ENCODE measurements at places on chromosomes 4 and X.

DNA sequence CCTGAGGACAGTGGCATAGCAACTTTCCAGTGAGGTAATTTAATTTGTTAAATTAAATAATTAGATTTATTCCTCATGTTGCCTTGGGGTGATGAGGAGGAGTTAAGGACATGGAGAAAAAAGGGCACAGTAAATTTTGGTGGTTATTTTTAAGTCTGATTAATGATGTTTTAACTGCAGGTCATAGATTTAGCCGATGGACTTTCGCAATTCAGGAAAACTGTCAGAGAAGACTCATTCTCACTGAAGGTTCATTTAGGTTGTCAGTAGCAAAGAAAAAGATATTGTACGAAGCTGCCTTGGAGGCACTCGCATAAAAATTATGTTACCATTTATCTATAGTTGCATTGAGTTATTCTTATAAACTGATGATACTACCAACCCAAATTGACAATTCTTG lies 164.2 kb upstream of the PITX2 start:
- DNase-seq, result no peak

- DNase-seq, result no peak
These were observed 3.7 kb downstream of the MMRN1 start for GRCh38 chr4:89898304-89898716.

DNA sequence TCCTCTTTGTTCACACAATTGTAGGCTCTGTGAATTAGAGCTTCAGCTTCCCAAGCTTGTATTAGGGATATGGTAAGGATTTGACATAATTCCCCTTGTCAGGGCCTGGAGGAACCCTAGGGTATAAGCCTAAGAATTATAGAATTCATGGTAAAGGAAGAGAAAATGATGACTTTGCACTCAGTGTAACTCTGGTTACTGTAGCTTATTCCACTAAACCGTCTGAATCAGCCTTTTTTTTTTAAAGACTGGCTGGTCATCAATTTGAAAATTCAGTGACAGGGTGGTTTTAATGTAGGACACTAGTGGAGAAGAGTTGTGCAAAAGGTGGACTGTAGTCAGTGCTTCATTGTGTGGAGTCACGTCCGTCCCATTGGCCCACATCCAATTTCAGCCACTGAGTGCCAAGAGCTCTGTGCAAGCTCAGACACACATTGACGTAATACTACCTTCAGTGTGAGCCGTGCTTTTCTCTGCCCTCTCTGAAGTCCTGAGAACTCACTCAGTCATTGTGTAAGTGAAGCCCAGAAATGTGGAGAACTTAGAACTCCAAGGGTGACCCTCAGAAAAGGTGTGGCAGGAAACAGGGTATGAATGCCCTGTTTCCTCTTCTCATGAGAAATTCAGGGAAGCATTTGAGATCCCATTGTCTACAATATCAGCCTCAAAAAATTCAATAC lies 449.8 kb downstream of the C4orf33 start:
- DNase-seq, result peak; percentile 95

DNA sequence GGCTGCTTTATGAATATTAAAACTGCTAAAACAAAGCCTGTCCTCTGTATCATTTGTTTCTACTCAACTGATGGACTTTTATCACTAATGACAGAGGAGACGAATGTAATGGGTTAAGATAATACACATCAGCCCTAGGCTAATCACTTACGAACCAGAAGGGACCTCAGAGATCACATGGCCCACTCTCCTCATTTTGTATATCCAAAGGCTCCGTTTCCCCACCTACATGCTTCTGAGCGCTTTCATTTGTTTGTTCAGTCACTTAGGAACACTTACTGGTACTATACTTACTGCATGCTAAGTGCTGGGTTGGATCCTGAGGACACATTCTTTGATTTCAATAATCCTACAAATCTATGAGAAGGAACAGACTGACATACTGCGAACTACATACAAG lies 169.3 kb downstream of the CEP135 start:
- no peak for DNase-seq

DNA sequence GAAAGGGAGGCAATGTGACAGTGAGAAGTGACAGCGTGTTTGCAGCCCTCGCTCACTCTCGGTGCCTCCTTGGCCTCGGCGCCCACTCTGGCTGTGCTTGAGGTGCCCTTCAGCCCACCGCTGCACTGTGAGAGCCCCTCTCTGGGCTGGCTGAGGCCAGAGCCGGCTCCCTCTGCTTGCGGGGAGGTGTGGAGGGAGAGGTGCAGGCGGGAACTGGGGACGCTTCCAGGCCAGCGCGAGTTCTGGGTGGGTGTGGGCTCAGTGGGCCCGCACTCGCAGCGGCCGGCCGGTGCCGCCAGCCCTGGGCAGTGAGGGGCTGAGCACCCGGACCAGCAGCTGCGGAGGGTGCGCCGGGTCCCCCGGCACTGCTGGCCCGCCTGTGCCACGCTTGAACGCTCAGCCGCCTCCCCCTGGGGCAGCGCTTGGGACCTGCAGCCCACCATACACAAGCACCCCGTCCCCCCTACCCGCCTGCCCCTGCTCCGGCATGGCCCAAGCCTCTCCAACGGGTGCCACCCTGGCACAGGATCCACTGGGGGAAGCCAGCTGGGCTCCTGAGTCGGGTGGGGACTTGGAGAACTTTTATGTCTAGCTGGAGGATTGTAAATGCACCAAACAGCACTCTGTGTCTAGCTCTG lies 1142.8 kb upstream of the INTU start:
- no peak for DNase-seq

DNA sequence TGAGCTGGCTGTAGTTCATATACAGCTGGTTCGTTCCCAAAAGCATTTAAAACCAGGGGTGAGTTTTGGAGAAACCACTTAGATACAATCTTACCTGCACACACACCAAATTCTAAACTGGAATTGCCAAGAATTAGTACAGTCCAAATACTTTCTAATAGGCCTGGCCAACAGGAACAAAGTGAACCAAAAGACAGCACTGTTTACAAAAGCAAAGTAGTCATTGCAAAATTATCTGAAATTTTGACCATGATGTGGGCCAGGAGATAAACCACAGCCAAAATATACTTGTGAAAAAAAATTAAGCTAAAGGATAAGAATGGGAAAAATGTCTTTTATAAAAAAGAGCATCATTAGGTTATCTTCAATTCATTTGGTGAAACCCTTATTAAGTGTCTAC lies 37.9 kb upstream of the NAP1L5 start:
- no peak for DNase-seq

DNA sequence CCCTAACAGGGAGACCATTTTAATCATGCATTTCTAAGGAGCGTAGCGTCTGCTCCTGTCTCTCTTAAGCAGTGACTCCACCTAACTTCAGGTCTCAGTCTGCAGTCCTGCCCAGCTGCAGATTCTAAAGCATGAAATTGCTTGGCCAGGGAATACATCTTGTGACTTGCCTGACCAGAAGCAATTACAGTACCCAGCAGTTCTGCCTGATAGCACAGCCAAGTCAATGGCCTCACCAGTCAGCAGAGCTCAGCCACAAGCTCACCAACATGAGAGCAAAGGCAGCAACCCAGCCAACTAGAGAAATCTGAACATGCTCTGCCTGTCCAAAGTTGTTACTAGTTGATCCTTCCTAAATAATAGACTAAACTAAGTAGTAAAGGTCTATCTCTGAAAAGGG lies 2011.9 kb upstream of the PCDH10 start:
- no peak for DNase-seq

DNA sequence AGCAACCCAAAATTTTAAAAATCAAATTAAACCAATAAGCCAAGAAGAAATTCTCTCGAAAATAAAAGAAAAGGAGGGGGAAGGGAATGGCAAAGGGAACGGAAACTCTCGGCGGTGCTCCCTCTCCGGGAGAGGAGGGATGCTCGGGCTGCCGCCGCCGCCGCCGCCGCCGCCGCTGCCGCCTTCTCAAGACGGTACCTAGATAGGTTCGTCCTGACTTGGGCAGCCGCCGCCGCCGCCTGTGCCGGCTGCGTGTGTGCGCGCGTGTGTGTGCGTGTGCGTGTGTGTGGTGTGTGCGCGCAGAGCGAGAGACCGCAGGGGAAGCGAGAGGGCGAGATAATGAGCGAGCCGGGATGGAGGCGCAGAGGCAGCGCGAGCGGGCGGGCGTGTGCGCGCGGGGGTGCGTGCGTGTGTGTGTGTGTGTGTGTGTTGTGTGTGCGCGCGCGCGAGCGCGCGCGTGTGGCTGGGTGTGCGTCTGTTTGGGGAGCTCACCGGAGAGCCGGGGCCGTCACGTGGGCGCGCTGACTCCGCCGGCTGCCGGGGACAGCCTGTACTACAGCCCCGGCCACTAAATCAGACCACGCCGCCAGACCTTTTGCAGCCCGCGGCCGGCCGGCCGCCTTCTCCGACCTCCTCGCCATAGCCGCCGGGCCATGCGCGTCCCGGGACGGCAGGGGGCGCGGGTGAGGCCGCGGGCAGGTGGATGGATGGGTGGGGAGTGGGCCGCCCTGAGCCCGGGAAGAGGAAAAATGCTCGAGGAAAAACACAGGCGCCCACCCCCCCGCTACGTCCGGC lies 111.6 kb downstream of the DHX15 start:
- peak; percentile 65 for DNase-seq

DNA sequence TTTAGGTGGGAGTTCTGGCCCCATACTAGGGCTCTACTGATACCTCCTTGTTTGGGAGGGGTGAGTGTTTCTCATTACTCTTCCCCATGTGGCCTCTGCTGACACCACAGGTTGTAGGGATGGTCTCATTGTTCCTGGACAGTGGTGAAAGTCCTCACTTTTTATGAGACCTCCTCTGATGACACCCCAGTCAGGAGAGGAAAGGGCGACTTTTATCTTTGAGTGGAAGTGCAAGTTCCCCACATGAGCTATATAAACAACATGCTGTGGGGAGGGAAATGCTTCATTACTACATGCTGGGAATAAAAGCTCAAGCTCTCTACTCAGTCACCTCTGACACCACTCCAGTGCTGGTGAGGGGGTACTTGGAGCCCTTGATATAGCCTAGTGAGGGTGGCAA lies 29.5 kb upstream of the MAGEA6 start:
- DNase-seq, result no peak

DNA sequence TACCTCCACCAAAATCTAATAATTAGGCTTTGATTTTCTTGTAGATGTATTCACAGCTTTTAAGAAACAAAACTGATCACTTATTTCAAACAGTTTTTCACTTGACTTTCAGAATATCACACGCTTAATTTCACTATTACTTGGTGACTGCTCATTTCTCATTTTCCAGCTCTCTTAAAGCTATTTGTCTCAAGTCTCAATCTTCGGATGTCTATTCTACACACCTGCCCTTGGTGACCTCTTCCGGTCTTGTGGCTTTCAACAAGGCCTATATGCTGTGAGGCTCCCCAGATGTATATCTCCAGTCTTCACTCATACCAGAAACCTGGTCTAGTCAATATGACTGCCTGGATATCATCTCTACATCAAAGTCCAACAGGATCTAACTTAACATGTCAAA lies 34.9 kb upstream of the ANXA10 start:
- no peak for DNase-seq

GRCh38 chrX:54178100-54178940 lies 4.7 kb downstream of the FAM120C start:
- peak; percentile 69 for DNase-seq

GRCh38 chr4:31803526-31804195 lies 1083.5 kb downstream of the PCDH7 start:
- no peak for DNase-seq

DNA sequence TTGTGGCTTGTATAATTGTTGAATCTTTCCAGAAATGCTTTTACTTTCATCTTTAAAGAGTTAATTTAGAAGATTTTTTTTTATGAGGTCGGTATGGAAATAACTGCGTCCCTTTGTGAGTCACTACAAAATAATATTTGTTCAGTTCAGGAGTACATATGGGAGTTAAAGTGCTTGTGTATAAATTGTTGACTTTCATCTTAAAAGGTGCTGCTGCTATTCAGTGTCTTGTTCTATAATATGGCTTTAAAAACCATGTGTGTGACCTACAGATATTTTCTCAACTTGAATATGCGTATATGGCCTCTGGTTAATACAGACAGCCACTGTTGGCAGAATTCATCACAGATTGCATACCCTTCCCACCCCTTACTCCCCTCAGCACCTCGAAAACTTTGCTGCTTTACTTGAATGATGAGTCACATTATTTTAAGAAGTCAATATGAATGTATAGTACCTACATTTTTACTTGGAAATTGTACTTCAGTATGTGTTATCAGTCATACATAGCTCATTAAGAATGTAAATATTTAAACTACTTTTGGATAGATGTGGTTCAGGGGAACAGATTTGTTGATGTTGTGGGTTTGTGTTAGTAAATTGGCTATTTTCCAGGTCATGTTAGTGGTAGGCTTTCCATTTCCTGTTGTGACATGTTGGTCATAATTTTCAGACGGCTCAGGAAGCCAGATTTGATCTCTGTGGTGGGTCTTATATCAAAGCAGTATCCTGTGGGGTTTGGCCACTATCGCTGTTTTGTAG lies 1.5 kb downstream of the CLCN3 start:
- no peak for DNase-seq

DNA sequence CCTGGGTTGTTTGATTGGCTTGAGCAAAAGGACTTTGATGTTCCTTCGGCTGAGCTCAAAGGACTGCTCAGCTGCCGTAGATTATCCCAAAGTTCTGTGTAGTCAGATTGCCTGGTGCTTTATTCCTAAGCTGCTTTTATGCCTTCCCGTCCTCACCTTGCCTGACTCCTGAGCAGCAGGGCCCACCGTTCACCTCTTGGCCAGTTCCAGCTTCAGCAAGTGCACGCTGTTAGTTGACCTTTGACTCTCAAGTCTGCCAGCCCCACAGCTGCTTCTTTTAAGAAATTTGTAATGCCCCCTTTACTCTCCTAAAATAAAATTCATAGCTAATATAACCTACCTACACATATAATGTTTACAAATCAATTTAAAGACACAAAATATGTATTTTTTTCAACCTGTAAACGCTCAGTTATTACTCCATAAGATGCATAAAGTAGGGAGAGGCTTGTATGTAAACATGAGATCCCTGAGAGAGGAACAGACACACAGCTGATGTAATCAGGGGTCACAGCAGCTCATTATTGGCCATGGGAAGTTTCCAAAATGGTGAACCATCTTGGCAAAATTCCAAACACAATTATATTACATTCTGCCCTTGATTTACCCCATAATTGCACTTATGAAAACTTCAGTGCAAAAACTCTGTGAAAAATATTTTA lies 28.6 kb downstream of the UCHL1 start:
- peak; percentile 47 for DNase-seq

DNA sequence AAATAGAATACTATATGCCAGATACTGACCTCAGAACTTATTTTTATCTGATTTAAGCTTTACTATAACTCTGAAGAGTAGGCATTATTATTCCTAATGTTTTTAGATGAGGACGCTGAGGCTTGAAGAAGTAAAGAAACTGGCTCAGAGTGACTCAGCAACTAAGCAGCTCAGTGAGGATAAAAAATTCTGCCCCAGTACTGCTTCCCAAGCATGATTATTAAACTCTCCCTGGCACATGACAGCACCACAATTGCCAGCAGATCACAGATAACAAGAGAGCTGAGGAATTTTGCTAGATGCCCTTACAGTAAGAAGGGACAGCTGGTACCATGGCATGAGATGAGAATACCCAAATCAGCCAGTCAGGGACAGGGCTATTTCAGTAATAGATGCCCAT lies 219.4 kb downstream of the NKX6-1 start:
- DNase-seq, result peak; percentile 49

- DNase-seq, result no peak
These were observed 373 bp downstream of the ELOVL6 start for GRCh38 chr4:110198049-110198434.
